Stimulated activated CD8-positive, alpha-beta memory T cell treated with anti-CD3 and anti-CD28 coated beads, Interleukin-4, amount 100 ng/mL, for 1 hour (primary cell): ENCODE measurements at places on chromosomes 5 and 9.

GRCh38 chr5:43753069-43753468 is 150.1 kb downstream of the NNT start:
- no peak for DNase-seq

DNA sequence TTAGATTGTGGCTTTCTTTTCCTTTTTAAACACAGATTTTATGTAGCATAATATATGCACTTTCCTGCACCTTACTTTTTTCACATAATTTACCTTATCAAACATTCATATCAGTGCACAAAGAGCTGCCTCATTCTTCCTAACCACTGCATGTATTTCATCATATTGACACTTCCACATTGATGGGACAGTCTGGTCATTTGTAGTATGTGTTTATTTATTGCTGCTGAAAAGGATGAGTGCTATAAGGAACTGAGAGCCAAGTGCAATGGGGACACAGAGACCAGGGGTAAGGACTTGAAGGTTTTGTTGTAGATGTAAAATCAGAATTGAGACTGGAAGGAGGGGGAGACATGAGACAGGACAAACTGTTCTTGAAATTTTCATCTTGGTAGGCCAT is 193.8 kb downstream of the SMARCA2 start:
- DNase-seq: no peak

DNA sequence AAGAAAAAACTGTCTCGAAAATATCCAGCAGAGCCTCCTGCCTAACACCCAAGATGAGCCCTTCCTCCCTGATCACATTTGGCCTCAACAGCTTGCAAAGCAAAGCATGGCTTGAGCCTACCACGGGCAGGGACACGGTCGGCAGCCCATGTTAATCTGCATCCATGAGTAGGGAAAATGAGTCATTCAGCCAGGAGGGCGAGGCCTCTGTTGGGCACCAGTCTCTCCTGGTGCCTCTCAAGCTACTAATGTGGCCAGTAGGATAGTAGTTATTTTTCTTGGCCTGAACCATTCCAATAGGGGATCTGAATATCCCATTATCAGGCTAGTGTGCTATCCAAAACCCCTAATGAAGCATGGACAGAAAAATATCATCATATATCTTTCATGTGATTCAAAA is 43.0 kb upstream of the SHB start:
- DNase-seq: no peak

DNA sequence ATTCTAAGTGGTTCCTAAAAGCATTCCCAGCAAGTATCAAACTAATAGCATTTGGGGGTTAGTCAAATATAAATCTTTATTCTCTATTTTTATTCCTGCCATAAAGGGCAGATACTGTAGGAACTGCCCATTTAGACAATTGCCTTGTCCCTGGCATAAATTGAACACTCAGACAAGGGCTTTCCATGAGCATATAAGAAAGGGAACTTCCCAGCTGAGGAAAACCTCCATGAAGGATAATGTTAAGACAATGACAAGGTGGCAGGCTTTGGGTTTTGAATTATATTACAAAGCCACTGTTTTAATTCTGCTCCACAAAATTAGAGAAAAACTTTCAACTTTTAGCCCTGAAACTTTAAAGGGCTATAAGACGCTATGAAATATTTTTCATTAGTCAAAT is 81.3 kb downstream of the ST8SIA4 start:
- DNase-seq: no peak

DNA sequence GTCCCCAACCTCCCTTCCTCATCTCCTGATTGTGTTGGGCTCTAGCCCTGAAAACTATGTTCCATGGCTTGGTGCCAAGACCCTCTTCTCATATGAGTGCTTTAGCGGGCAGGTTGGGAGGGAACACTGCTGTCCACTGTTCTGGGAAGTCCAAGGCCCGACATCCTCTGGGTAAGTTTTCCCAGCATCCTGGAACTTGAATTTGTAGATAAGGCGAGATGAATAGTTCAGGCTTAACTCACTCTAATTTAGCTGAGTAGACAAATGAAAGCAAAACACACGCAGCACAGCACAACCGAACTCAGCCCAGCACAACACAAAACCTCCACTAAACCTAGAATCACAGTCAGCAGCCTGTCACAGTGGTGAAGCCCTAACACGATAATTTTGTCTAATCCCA is 95.3 kb upstream of the SLC28A3 start:
- DNase-seq: no peak

GRCh38 chr9:79568337-79569101 is 3.2 kb upstream of the TLE4 start:
- DNase-seq: no peak

- no peak for DNase-seq
Measured at GRCh38 chr5:178820001-178820400, 39.8 kb upstream of the ZNF354B start.

DNA sequence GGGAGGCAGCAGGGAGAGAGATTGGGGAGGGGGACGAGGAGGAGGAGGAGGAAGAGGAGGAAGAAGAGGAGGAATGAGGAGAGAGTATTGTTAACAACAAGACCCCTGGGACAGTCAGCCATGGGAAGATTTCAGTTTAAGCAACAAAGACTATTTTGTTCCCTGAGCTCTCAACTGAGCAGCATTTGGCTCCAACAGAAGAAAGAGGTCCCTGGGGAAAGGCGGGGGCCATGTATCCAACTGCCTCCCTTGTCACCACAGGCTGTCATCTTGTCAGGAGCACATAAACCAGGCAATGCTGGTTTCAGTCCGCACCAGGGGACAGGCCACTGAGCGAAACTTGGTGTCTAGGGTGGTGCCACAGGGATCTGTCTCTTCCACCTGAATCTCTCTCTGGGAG is 316.1 kb downstream of the TLE1 start:
- DNase-seq: no peak

- DNase-seq: no peak
Measured at GRCh38 chr5:126365446-126366198, 57.6 kb upstream of the GRAMD2B start.

- DNase-seq: no peak
Measured at GRCh38 chr5:44384816-44385215, 4.4 kb downstream of the FGF10 start.

DNA sequence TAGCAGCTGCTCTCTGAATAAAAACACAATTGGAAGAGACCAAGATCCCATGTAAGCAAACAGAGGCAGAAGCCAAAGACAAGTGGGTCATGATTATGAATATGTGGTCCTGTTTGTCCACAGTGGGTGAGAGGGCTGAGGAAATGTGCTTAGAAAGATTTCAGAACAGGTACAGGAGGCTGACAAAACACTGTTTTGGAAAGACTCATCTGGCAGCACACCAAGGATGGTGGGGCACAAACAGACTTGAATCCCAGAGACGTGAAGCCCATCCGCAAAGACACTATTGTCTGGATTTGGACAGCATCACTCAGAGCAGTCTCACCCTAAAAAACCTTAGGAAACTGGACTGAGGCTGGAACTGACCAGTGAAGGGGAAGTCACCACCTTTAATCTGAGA is 85.0 kb downstream of the ADRB2 start:
- no peak for DNase-seq

DNA sequence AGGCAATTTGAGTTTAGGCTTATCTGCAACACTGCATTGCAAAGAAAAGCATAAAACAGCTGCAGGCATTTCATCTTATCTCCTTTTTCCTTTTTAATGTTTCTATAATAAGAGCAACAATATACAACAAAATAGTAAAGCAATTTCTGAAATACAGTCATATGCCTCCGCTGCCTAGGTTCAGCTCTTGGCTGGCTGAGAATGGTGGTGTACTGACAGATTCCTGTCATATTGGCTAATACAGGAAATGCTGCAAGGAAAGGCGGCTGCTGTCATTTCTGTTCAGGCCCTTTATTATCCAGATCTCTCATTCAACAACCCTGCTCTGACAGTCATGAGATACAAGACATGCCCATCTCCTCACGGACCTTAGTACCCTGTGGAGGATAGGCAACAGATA is 677.0 kb downstream of the TAF11L14 start:
- no peak for DNase-seq

DNA sequence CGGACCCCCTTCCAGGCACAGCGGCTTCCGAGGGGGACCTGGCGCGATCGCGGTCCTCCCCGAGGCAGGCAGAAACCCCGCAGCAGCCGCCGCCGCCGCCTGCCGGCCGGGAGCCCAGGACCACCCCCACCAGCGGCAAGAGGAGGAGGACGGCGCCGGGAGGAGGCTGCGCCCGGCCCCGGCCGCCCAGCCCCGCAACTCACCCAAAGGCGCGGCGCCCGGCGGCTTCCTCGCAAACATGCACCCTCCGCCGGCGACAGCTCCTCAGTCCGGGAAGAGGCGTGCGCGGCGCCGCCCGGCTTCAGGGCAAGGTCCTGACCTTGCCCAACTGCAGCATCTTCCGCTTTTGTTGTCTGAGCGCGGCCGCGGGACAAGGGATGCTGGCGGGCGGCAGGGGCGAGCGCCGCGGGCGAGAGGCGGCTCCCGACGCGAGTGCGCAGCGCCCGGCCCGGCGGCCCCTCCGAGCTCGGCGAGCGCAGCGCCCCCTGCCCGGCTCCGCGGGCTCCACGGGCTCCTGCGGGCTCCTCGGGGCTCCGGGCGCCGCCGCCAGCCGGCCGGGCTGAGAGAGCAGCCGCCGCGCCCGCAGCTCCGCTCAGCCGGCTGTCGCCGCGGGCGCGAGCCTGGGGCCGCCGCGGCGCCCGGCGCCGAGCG is 507 bp downstream of the CTNND2 start:
- no peak for DNase-seq

- DNase-seq: no peak
Measured at GRCh38 chr9:16398691-16399090, 471.8 kb downstream of the BNC2 start.

- no peak for DNase-seq
Measured at GRCh38 chr5:135085936-135086725, 52.1 kb upstream of the PITX1 start.

DNA sequence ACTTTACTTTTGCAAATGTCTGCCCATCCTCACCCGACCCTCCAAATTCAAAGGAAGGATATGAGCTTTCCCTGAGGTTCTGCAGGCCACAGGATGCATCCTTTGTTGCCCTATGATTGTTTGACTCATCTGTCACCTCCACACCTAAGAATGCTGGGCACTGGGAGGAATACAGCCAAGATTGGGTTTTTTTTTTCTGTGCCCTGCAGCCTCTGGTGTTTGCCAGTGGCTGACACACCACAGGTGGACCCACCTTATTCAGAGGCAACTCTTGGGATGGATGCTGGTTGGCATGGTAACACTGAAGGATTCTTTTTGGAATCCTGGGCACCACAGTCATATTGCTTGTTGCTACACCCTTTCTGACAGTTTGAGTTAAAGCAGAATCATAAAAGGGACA is 29.7 kb downstream of the C9orf152 start:
- no peak for DNase-seq

GRCh38 chr5:79020861-79021561 is 35.9 kb upstream of the ARSB start:
- no peak for DNase-seq

GRCh38 chr9:133221177-133221809 is 12.2 kb upstream of the OBP2B start:
- DNase-seq: no peak

GRCh38 chr9:113682297-113682771 is 193.8 kb upstream of the ZNF618 start:
- DNase-seq: no peak

DNA sequence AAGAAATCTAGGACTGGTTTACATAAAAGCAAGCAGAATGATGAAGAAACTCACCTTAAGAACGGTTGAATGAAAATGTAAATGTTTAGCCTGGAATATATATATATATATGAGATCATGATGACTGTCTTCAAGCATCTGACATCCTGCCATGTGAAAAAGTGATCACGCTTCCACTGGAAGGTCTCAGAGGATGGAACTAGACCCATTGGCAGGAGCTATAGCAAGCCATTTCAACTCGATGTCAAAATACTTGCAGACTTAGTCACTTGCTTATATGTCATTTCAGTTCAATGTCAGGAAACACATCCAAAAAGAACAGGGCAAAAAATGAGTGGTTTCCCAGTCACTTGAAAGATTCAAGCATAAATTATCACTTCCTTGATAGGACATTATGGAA is 22.2 kb upstream of the TMEM161B start:
- no peak for DNase-seq

GRCh38 chr5:158436271-158437065 is 577.5 kb upstream of the CLINT1 start:
- DNase-seq: no peak

DNA sequence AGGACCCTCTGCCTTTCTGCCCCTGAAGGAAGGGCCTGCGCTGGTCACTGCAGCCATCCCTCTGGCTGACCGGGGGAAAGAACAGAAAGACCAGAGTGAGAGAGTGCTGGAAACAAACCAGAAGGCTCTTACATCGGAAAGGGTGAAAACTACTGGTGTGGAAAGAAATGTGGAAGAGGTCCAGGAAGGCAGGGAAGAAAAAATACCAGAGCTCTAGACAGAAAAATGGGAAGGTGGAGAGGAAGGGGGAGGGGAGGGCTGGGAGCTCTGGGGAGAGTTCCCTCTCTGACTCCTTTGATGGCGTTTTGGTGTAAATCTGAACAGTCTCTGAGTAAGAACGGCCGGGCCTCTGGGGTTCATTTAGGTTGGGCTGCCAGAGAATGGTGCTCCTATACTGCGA is 47.7 kb downstream of the COL23A1 start:
- no peak for DNase-seq

GRCh38 chr5:124806373-124807077 is 60.1 kb upstream of the ZNF608 start:
- DNase-seq: no peak

- no peak for DNase-seq
Measured at GRCh38 chr5:77743181-77743580, 33.0 kb downstream of the TBCA start.

DNA sequence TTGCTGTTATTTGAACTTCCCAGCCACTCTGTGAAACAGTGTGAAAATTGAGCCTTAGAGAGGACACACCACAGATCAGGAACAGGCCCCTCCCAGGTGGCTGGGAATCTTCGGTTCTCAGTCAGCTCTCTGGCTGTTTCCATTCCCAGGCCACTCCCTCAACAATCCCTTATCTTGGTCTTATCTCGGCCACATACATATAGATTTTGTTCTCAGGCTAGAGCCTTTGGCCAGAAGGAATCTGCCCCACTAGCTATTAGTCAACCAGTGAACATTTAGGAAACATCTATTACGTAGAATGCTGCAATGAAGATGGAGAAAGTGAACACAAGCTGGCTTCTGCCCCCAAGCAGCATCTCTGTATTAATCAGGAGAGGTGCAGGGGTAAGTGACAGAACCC is 21.0 kb upstream of the WWC1 start:
- no peak for DNase-seq

GRCh38 chr9:88690628-88691027 is 155.7 kb downstream of the NXNL2 start:
- DNase-seq: no peak

GRCh38 chr9:21383627-21384026 is 1.6 kb downstream of the IFNA2 start:
- DNase-seq: no peak

DNA sequence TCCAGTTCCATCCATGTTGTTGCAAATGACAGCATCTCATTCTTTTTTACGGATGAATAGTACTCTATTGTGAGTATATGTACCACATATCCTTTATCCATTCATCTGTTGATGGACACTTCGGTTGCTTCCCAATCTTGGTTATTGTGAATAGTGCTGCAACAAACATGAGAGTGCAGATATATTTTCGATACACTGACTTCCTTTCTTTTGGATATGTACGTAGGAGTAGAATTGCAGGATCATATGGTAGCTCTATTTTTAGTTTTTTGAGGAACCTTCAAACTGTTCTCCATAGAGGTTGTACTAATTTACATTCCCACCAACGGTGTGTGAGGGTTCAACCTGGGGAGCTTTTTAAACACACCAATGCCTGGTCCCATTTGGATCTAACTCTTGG is 22.3 kb downstream of the GALNT12 start:
- no peak for DNase-seq
